ENCODE measurements at places on chromosomes 1 and 21.

GRCh38 chr1:233615571-233615970 lies 1.7 kb downstream of the KCNK1 start:
- H3K27me3 ChIP-seq, result peaks cover 48% of the 10 kb centered on the region
- H3K4me1 ChIP-seq, result peaks cover 4% of the 10 kb centered on the region
- DNase-seq, result no peak
- no peaks in the 10 kb centered on the region for H3K36me3 ChIP-seq
- H3K4me3 ChIP-seq, result no peak overlapping the region

DNA sequence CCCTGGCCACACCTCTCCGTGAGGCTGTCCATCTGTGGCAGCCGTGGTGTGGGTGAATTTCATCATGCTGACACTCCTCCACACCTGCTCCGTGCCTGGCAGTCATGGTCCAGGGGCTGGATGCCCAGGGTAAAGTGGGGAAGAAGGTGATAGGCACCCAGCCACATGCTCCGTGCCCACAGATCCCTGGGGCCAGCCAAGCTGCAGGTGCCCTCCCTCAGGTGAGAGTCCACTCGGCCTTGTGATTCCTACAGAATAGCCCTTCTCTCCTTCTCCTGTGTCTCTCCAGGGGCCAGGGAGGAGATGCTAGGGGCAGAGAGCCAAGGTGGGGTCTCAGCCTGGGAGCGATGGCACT lies 16.8 kb upstream of the POFUT2 start:
- H3K4me3 ChIP-seq, result no peak overlapping the region
- no peak overlapping the region for H3K27ac ChIP-seq
- H3K27me3 ChIP-seq, result no peaks in the 10 kb centered on the region
- H3K4me1 ChIP-seq, result peaks cover 4% of the 10 kb centered on the region
- no peaks in the 10 kb centered on the region for H3K36me3 ChIP-seq

- no peaks in the 10 kb centered on the region for H3K36me3 ChIP-seq
- H3K4me3 ChIP-seq, result no peak overlapping the region
- peak; percentile 69 for DNase-seq
- no peaks in the 10 kb centered on the region for H3K4me1 ChIP-seq
- no peaks in the 10 kb centered on the region for H3K27me3 ChIP-seq
Observed at GRCh38 chr1:36924282-36924811, 110.0 kb downstream of the GRIK3 start.

- H3K27ac ChIP-seq, result no peak overlapping the region
- no peaks in the 10 kb centered on the region for H3K36me3 ChIP-seq
- DNase-seq, result no peak
- H3K4me3 ChIP-seq, result no peak overlapping the region
Observed at GRCh38 chr1:95115708-95116137, 1.4 kb upstream of the TLCD4 start.

- H3K36me3 ChIP-seq, result no peaks in the 10 kb centered on the region
- no peaks in the 10 kb centered on the region for H3K4me1 ChIP-seq
- H3K4me3 ChIP-seq, result no peak overlapping the region
- H3K27me3 ChIP-seq, result no peaks in the 10 kb centered on the region
- H3K27ac ChIP-seq, result no peak overlapping the region
Observed at GRCh38 chr1:68322837-68323687, 90.7 kb upstream of the WLS start.

DNA sequence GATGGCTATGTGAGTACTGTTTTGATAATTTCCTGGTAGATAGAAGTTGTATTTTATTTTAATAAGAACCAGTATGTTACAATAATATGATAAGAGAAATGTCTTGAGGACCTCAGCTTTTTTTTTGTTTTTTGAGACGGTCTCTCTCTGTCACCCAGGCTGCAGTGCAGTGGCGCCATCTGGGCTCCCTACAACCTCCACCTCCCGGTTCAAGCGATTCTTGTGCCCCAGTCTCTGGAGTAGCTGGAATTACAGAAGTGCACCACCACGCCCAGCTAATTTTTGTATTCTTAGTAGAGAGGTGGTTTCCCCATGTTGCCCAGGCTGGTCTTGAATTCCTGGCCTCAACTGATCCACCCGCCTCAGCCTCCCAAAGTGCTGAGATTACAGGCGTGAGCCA lies 968.1 kb upstream of the ADGRL4 start:
- H3K27me3 ChIP-seq, result no peaks in the 10 kb centered on the region
- H3K4me3 ChIP-seq, result no peak overlapping the region
- DNase-seq, result no peak

- DNase-seq, result no peak
- no peak overlapping the region for H3K4me3 ChIP-seq
- H3K27ac ChIP-seq, result no peak overlapping the region
- peaks cover 9% of the 10 kb centered on the region for H3K4me1 ChIP-seq
- H3K36me3 ChIP-seq, result peaks cover 4% of the 10 kb centered on the region
Observed at GRCh38 chr1:179155615-179156014, 73.7 kb downstream of the TOR3A start.

DNA sequence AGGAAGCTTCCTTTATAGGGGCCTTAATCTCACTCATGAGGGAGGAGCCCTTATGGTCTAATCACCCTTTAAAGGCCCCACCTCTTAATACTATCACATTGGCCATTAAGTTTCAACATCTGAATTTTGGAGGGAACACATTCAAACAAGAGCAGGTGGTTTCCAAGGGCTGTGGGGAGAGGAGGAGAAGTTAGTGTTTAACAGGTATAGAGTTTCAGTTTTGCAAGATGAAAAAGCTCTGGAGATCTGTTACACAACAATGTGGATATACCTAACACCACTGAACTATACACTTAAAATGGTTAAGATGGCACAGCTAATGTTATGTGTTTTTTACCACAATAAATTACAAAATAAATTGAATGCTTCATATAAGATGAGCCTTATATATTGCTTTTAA lies 113.4 kb upstream of the DNAH14 start:
- no peak overlapping the region for H3K4me3 ChIP-seq
- H3K4me1 ChIP-seq, result no peaks in the 10 kb centered on the region
- peaks cover 3% of the 10 kb centered on the region for H3K27me3 ChIP-seq
- H3K36me3 ChIP-seq, result no peaks in the 10 kb centered on the region

All from activated CD8-positive, alpha-beta T cell treated with anti-CD3 and anti-CD28 coated beads, Interleukin-2, amount 10 ng/mL, durations not matched to agents 7 days and 5 days (primary cell).